ENCODE measurements at places on chromosomes 6 and 20.

DNA sequence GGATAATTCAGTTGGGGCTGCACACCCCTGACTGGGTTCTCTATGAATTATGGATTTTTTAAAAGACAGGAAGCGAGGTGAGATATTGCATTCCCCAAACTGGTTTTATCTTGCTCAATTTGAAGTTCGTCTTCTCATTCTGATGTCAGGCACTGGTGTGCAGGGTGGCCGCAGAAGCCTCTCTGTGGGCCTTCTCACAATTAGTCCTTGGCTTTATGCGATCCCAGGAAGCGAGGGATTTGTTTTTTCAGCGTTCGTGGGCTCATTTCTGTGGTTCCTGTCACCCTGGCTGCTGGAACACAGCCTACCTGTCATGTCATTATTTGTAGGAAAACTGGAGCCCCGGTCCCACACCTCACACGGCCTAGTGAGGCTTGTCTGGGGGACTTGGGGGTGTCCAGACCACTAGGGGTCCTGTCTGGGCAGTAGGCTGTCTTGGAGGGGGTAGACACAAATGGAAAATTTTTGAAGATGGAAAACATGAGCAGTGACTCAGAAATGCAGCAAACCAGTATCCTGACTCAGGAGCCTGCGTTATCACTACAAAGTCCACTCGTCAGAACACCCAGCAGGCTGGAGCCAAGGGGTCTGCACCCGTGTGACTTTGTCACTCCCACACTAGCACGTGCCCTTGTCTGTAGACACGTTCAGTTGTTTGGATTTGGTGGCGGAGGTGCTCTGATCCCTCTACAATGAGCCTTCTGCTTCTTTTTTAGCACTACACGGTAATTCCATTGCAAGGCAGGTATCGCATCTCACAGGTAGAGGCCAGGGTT lies 42.2 kb downstream of the GNAS-AS1 start:
- no peak for DNase-seq

GRCh38 chr20:48215536-48215935 lies 430.3 kb upstream of the SULF2 start:
- DNase-seq, result no peak

DNA sequence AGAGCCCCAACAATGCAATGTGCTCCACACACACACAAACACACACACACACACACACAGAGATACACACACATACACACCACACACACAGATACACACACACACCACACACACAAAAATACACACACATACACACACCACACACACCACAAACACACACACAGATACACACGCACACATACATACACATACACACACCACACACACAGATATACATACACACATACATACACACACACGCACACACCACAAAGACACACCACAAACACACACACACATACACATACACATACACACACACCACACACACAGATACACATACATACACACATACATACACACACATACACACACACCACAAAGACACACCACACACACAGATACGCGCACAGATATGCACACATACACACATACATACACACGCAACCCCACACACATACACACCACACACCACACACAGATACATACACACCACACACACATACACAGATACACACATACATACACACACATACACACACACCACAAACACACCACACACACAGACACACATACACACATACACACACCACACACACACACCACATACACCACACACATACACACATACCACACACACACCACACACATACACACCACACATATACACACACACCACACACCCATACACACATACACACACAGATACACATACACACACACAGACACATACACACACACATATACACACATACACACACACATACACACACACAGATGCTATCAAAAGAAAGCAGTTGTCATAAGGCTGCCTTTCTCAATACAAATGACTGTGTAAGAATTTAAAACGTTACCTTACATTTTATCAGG lies 128.0 kb downstream of the FOXC1 start:
- DNase-seq, result no peak

GRCh38 chr20:49646528-49646927 lies 67.2 kb downstream of the B4GALT5 start:
- no peak for DNase-seq

GRCh38 chr6:123655521-123656306 lies 19.0 kb upstream of the TRDN start:
- no peak for DNase-seq

DNA sequence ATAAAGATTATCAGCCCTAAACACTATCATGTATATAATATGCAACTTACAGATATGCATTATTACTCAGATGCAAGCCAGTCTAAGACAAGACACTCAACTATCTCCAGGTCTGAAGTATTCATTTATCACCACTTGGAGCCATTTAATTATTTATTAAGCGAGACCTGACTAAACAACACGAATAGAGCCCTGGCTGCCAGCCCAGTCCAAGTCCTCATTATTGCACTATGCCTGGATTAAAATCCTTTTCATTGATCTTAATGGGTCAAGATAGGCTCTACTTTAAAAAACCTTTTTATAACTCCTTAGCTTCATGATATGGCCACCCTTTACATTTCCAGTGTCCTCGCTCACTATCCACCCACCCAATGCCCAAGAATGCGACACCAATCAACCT lies 183.1 kb upstream of the MARCKS start:
- DNase-seq, result no peak

DNA sequence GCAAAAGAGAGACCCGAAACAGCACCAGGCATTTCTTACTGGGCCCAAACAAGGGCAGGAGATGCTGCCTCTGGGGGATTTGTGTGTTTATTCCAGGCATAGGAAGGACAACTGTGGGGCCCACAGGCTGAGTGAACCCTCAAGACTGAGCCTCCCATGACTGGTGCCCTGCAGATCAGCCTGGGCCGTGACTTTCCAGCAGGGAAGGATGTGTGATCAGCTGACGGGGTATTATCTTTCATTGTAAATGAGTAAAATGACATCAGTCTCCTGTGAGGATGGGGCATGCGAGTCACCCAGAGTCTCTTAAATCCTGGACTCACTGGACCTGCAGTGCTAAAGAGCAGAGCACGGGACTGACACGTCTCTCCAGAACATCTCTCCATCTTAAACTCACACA lies 3.9 kb upstream of the TEAD3 start:
- DNase-seq, result no peak

DNA sequence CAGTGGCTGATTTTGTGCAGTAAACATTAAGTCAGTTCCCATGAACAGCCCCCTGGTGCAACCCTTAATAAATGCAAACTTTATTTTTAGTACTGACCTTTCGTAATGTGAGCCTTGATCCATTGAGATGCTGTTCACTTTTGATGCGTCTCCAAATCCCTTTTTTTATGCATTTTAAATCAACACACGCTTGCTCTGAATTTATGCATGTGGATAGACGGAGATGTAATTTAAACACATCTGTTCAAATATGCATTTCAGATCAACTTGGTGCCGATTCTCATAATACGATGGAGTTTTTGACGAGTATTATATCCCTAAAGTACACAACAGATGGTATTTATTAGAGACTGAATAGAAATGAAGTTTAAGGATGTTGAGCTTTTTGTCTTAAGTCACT lies 505.7 kb downstream of the CDKAL1 start:
- DNase-seq, result no peak

DNA sequence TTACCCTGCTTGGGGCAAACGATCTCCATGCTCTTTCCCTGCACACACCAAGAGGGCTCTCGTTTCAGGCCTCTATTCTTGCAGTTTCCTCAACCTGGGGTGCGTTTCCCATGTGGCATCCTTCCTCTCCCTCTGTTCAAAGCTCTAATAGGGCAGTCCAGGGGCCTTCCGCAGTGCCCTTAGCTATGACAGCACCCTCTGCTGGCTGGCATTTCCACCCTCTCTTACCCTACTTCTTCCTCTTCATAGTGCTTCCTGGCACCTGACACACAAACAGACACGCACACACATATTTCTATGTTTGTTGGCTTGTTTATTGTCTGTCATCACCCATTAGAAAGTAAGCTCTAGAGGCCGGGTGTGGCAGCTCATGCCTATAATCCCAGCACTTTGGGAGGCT lies 294.0 kb downstream of the CLIC5 start:
- DNase-seq, result no peak

DNA sequence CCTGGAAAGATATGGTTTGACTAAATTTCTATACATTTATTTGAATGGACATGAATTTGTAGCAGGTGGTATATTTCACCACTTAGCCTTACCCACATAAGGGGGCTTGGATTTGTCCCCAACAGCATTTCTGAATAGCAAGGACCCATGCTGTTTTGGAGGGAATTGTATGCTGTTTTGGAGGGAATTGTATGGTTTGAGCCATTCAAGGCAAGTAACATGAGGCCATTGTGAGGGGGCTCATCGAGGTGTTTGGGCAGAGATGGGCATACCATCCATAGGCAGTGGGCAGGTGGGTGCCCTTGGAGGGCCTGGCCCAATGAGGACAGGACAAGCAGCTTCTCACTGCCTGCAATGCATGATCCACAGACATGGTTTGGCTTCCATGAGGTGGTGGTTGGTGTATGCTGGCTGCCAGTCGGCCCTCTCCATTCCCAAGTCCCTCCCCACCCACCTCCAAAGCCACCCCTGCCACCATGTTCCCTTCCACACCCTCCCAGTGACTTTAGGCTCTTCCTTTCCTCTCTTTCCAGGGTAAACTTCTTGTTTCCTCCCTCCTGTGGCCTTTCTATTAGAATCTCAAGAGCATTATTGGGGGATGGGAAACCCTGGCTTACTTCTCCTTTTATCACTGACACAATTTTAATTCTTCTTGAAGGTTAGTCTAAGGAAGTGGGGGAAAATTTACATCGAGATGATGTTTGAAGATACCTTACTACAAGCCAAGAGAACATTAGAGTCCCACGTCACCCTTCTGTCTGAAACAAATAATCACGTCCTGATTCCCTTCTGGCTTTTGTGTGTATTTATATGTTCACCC lies 13.2 kb upstream of the PXDC1 start:
- DNase-seq, result no peak
